ENCODE measurements at places on chromosomes 2 and 18. TPM values are rescaled to one million over a fixed set of nuclear protein-coding genes. Genes with fewer than 3 reads are reported as not detected.

DNA sequence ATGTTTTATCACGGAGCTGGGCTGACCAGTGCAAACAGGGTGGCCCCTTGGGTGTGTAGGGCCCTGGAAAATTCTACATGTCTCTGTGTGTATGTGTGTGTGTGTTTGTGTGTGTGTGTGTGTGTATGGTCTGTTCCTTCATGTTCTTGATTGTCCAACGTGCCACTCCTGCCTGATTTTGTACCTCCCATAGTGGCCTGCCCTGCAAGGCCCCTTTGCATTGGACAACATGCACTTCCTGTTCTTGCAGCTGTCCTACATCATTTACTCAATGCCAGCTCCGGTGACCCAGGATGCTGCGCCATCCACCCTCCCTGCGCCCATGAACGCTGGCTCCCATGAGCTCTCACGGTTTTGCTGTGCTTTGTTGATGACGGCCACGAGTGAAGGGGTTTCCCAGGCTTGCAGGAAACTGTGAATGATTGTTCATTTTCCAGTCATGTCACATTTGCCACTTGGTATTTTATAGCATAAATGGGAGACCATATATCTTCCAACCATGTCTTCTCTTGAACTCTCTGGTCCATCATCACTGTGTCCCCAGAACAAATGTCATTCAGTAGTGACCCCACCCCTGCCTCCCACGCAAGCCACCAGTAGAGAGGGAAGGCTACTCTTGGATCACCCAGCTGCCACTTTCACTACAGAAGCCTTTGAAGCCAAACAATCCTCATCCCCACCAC, 69.7 kb upstream of the NCK2 start:
- no peak for DNase-seq

- DNase-seq, result no peak
Measured at GRCh38 chr2:229221641-229222040, 49.4 kb downstream of the PID1 start.

DNA sequence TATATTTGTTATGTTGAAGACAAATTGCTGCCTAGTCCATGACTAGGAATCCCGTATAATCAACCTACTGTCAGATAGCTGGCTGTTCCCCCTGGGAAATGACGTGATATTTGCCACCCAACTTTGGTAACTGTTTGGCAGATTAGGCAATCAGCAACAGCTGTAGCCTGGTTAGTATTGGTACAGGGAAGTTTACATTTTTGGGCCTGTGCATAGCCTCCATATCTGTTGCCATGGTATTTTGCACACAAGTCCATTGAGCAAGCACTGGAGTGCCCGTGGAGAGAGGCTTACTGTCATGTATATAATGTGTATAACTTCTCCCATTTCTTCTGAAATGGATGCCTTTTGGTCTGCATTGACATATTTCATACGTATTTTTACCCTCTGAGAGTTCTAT, 27.7 kb downstream of the BIRC6 start:
- DNase-seq, result no peak

DNA sequence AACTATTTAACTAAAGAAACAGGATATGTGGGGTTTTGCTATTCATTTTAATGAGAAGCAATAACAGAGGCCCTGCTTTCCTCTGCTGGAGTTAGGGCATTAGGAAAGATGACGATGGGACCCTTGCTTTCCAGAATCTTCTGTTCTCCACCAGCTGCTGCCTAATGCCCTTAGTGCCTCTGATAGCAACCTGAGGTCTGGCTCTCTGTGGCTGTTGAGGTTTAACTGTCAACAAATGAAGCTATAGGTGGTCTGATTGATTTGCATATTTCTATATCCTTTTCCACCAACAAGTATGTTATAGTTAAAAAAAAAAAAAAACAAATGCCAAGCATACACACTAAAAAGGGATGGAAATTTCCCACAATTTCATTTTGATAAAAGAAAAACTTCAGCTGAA, 115.1 kb upstream of the NCK2 start:
- DNase-seq, result no peak

DNA sequence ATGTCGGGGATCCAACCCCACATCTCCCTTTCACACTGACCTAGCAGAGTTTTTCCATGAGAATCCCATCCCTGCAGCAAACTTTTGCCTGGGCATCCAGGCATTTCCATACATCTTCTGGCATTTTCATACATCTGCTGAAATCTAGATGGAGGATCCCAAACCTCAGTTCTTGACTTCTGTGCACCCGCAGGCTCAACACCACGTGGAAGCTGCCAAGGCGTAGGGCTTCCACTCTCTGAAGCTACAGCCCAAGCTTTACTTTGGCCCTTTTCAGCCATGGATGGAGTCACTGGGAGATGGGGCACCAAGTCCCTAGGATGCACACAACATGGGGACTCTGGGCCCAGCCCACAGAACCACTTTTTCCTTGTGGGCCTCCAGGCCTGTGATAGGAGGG, 32.2 kb upstream of the TEX51 start:
- DNase-seq, result no peak

- DNase-seq, result no peak
Measured at GRCh38 chr18:79532313-79533007, 136.7 kb downstream of the NFATC1 start.

- DNase-seq, result peak; percentile 76
Measured at GRCh38 chr18:59927246-59927825, 27.5 kb downstream of the PMAIP1 start.

DNA sequence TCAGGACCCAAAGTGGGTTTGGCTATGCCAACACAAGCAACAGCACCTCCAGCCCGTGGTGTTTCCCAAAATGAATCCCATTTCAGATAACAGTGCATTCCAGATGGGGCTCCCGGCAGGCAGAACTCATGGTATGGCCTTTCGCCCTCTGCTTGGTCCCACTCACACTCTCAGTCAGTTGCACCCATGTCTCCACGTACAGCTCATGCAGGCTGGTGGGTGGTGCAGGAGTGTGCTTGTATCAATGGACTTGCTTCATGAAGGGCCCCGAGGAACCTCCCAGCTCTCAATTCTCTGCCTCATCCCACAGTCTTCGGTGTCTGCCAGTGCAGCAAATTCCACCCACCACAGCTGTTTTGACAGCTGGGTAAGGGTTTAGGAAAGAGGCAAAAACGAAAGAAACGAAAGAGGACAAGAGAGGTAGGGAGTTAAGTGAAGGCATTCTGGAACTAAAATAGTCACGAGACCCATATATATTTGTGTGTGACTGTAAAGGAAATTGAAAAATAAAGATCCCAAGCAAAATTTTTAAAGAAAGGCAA, 278.1 kb downstream of the DCDC2C start:
- DNase-seq, result no peak

GRCh38 chr2:112153179-112153490, 14.9 kb downstream of the FBLN7 start:
- no peak for DNase-seq

- DNase-seq, result no peak
Measured at GRCh38 chr2:23397478-23397877, 12.5 kb downstream of the KLHL29 start.

- no peak for DNase-seq
Measured at GRCh38 chr2:195642679-195643068, 14.4 kb upstream of the SLC39A10 start.

DNA sequence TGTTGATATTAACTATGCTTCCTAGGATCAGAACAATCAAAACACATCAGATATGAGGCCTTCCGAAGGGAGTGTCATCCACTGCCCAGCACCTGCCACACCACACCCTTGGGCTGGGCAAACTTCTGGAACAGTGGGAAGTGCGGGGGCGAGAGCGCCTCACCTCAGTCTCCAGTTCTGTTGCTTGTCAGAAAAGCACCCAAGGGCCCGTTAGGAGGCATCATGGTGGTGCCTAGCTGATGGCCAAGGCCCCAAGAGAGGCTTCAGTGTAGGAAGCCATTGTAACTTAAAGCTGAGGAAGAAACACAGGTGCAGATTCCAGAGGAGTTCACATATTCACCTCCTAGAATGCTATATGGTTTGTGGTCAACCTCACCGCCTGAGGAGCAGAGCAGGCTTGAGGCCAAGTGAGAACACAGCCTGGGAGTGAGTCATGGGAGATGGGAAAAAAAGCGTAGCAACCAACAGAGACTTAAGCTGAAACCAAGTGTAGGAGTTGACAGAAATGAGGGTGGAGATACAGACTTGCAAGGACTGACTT, 85.1 kb upstream of the ATL2 start:
- DNase-seq, result peak; percentile 98

DNA sequence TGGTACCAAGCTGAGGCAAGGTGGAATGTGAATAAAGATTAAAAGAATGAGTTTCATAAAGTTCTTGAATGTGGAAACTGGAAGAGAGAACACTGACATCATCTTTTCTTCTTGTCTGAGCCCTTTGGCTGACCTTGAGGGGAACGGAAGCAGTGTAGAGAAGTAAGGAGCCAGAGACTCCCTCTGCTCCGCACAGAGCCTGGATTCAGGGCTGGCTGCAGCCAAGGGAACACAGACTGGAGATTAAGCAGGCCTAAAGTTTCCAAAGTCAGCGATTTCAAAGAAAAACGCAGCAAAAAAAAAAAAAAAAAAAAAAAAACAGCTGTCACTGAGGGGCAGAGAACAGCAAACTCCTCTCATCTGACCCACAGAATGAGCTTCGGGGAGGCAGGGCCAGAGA, 19.3 kb upstream of the ALK start:
- no peak for DNase-seq

GRCh38 chr2:170310876-170311502, 133.0 kb downstream of the MYO3B start:
- DNase-seq, result peak; percentile 36

DNA sequence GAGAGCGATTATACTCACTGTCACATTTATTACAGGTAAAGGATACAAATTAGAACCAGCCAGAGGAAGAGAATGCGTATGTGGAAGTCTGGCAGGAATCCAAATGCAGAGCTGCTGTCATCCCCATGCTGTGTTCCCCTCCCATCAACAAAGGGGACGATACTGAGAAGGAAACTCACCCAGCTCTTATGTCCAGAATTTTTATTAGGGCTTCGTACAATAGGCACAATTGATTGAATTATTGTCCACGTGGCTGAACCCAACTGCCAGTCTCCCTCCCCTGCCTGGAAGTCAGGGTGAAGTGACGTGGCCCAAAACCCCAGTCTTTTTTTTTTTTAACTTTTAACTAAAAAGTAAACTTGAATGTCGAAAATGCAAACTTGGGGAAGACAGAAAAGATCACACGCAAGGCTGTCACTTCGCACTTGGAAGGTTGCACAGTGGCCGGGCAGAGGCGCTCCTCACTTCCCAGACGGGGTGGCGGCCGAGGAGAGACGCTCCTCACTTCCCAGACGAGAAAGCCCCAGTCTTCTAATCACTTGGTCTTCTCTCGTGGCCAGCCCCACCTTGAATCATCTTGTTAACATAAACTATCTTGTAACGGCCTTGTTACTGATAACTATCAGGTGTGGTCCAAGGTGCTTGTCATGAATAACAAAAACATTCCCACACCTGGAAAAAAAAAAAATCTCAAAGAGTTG, 40.0 kb upstream of the ITSN2 start:
- no peak for DNase-seq

ERBB4 gene
- total RNA-seq, result not detected

NRBP1 gene
- total RNA-seq, result 79.5 TPM

LRRTM4 gene
- not detected for total RNA-seq

LONRF2 gene
- not detected for total RNA-seq

SNORC gene
- total RNA-seq, result 8.2 TPM

TEKT4 gene
- total RNA-seq, result not detected

All from MCF 10A (cell line).